ENCODE measurements at places on chromosomes 16 and 17. TPM values are rescaled to one million over a fixed set of nuclear protein-coding genes. Genes with fewer than 3 reads are reported as not detected.

- no peaks in the 10 kb centered on the region for H3K27me3 ChIP-seq
- H3K36me3 ChIP-seq = no peaks in the 10 kb centered on the region
- H3K4me1 ChIP-seq = peaks cover 7% of the 10 kb centered on the region
- no peak for DNase-seq
Measured at GRCh38 chr16:49503256-49504022, 129.8 kb downstream of the C16orf78 start.

The RCVRN gene
- not detected for total RNA-seq

DNA sequence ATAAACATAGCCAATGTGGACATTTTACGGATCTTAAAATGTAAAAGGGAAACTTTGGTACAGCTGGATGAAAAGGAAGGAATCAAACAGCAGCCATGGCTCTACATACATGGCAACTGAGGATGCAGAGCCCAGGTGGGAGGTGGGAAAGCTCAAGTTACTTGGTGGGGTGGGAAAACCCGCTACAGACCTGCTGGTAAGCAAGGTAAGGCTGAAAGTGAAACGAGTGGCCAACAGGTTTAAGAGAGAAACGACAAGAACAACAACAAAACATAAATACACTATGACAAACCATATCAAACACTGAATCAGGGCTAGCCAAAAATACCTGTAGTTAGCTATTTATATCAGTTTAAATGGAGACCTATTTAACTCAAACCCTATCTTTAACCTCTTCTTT, 185.3 kb downstream of the CEP112 start:
- H3K36me3 ChIP-seq = no peaks in the 10 kb centered on the region
- no peak overlapping the region for H3K4me3 ChIP-seq
- peaks cover 5% of the 10 kb centered on the region for H3K27me3 ChIP-seq
- no peaks in the 10 kb centered on the region for H3K4me1 ChIP-seq
- H3K27ac ChIP-seq = no peak overlapping the region

The LGALS9C gene
- total RNA-seq = 3.7 TPM

- H3K27me3 ChIP-seq = no peaks in the 10 kb centered on the region
- H3K27ac ChIP-seq = no peak overlapping the region
- peaks cover 9% of the 10 kb centered on the region for H3K4me1 ChIP-seq
- no peaks in the 10 kb centered on the region for H3K36me3 ChIP-seq
Measured at GRCh38 chr17:51541215-51541614, 280.9 kb downstream of the UTP18 start.

GRCh38 chr17:73711184-73711583, 66.9 kb upstream of the SDK2 start:
- no peak for DNase-seq
- H3K4me3 ChIP-seq = no peak overlapping the region
- H3K27ac ChIP-seq = no peak overlapping the region
- H3K36me3 ChIP-seq = no peaks in the 10 kb centered on the region
- peaks cover 22% of the 10 kb centered on the region for H3K27me3 ChIP-seq
- peaks cover 13% of the 10 kb centered on the region for H3K4me1 ChIP-seq

DNA sequence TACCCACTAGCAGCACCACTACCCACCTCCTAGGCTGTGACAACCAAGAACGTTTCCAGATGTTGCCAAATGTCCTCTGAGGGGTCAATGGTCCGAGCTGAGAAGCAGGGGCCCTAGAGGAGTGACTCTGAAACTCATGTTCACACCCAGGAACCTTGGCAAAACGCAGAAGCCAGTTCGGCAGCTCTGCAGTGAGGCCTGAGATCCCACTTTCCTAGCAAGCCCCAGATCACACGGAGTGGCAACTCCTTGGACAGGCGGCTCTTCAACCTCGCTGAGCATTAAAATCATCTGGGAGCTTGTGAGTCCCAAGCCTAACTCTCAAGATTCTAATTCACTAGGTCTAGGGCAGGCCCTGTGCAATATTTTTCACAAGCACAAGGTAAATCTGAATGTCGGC, 17.3 kb downstream of the ELAC2 start:
- H3K27me3 ChIP-seq = no peaks in the 10 kb centered on the region
- H3K27ac ChIP-seq = no peak overlapping the region
- DNase-seq = no peak
- peaks cover 49% of the 10 kb centered on the region for H3K36me3 ChIP-seq

DNA sequence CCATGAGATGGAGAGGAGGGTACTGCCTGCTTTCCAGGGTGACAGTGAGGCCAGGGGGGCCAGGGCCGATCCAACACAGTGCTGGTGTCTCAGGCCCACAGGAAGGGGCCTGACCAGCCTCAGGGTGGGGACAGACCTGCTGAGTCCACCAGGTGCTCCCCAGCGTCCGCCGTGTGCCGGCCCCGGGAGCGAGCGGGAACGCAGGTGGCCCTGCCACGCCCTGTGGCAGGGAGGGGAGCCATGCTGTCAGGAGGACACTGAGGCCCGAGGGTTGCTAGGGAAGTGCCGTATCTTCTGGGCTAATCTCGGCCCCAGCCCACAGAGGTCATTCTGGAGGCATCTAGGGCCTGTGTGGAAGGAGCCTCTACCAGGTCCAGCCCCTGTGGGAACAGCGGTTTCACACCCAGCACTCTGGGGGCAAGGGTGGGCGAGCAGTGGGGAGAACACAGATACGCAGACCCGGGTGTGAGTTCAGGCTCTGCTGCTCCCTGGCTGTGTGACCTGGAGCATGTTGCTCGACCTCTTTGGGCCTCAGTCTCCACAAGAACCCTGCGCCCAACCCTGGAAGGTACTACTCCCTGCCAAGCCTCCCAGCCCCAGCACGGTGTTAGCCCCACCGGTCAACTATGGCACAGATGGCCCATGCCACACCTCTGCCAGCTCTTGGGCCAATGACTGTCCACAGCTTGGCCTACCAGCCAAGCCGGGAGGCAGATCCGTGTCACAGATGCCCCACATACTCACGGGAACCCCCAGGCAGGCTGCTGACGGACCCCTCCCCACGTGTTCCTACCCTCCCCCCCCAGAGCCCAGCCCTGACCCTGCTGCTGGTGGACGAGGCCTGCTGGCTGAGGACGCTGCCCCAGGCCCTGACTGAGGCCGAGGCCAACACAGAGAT, 43.9 kb upstream of the ZC3H18 start:
- H3K4me1 ChIP-seq = peaks cover 7% of the 10 kb centered on the region
- no peaks in the 10 kb centered on the region for H3K27me3 ChIP-seq
- DNase-seq = no peak
- H3K4me3 ChIP-seq = no peak overlapping the region
- no peaks in the 10 kb centered on the region for H3K36me3 ChIP-seq

DNA sequence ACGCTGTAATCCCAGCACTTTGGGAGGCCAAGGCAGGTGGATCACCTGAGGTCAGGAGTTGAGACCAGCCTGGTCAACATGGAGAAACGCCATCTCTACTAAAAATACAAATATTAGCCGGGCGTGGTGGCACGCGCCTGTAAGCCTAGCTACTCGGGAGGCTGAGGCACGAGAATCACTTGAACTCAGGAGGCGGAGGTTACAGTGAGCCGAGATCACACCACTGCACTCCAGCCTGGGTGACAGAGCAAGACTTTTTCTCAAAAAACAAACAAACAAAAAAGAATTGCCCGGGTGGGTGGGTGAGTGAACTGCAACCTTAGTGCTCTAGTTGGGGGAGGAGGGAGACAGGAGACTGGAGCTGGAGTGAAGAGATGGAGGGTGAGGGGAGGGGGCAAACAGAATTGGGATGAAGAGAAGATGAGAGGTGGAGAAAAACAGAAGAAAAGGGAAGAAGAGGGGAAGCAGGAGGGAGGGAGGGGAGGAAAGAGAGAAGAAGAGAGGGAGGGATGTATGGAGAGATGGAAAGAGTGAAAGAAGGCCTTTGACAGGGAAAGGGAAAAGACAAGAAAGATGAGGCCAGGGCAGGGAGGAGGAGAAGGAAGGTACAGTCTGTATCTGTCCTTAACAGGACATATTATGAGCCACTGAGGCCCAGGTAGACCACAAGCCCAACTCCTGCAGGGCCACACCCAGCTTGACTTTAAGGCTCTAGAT, 5.5 kb upstream of the SRCIN1 start:
- no peak overlapping the region for H3K27ac ChIP-seq
- DNase-seq = no peak
- peaks cover 56% of the 10 kb centered on the region for H3K27me3 ChIP-seq
- peaks cover 11% of the 10 kb centered on the region for H3K4me1 ChIP-seq

DNA sequence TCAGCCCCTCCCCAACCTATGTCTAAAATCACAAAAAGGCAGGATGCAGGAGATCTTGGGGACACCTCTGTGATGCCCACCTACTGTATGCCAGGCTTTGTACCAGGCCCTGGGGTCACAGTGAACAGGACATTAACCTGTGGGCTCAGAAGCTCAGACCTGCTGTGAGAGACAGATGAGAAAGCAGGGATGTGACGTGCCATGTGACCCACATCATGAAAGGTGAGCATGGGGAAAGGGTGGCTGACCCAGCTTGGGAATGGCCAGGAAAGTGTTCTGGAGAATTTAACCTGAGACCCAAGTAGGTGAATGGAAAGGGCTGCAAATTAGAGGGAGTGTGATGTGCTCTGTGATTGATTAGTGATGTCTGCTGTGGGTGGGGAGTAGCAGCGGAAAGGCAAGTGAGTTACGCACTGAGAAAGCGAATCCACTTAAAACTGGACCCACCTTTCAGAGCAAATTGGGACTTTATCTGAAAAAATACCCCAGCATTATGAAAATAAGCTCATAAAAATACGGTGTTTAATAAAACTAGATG, 132.2 kb downstream of the IRF8 start:
- no peak overlapping the region for H3K27ac ChIP-seq
- peaks cover 23% of the 10 kb centered on the region for H3K27me3 ChIP-seq
- no peaks in the 10 kb centered on the region for H3K4me1 ChIP-seq
- no peaks in the 10 kb centered on the region for H3K36me3 ChIP-seq
- DNase-seq = no peak
- no peak overlapping the region for H3K4me3 ChIP-seq

Data from activated CD8-positive, alpha-beta T cell treated with anti-CD3 and anti-CD28 coated beads, Interleukin-2, amount 10 ng/mL, durations not matched to agents 7 days and 5 days (primary cell).